CD4-positive, alpha-beta T cell treated with Interleukin-2 at 100 ng/mL for 4 hours (primary cell): ENCODE measurements at places on chromosomes 7 and 10.

DNA sequence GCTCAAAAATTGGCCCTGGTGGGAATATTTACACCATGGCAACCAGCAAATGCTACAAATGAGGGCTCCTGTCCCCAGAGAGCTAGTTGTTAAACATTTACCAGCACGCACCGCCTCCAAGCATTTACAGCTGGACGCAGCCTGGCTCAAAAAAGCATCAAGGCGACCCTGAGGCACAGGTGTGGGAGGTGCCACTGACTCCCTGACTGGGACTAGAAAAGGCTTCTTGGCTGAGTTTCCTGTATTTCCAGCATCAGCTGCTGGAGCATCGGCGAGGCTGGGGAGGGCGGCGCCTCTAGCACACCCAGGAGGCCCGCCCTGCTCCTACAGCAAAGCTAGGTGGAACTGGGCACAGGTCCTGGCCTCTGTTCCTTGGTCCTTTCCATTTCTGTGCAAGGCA lies 43.5 kb upstream of the ZRANB1 start:
- DNase-seq: no peak

DNA sequence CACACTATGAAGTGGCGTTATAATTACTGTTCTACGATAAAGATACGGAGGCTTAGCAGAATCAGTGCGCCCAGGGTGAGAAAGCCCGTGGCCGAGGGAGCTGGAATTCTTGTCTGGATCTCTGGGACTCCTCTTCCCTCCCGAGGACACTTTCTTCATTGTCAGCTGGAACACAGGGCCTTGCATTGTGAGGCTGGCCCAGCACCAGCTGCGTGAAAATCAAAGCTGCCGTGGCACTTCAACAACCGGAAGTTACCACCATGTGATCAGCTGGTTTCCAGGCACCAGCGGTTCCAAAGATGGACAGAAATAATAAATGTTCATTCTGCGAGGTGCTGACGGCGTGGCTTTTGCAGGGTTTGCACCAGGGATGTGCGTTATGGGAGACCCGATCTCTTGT lies 234.0 kb upstream of the PITRM1 start:
- no peak for DNase-seq

- DNase-seq: no peak
Measured at GRCh38 chr7:3301831-3302618, 973 bp downstream of the SDK1 start.

GRCh38 chr7:33698692-33699128 lies 206.6 kb upstream of the BMPER start:
- DNase-seq: no peak

DNA sequence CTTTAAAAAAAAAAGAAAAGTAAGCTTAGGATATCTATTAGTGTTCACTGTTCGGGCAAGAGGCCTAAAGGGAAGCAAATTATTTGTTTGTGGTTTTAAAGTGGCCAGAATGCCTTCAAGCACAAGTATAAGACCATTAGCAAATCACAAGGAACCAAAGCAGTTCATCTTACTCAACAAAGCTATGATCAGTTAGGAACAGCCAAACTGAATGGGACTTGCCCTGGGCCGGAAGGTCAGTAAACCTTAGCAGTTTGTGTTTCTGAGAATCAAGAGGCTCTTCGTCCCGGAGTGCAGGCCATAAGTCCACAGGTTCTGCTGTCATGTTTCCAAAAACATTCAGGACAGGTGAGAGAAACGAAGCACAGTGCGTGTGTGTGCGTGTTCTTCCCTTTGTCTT lies 4.5 kb downstream of the FBXW4 start:
- no peak for DNase-seq

DNA sequence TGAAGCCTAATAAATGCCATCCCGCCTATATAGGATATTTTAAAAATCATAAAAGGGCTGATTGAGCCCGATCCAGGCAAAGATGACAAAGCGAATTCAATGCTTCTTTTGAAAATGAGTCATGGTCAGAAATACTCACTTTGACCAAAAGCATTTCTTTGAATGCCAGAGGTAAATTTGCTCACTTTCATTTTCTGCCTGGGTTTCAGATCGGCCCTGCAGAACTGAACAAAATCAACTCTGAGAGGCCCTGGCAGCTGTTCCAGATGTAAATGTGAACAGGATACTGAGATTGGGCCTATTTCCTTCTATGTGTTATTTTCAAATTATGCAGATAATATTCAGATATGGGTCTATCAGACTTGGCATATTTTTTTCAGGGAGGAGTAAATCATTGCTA lies 114.8 kb upstream of the ARID5B start:
- DNase-seq: no peak
